ENCODE measurements at places on chromosomes 1 and 21.

- DNase-seq, result no peak
Observed at GRCh38 chr21:16865632-16866031, 647.2 kb upstream of the CXADR start.

DNA sequence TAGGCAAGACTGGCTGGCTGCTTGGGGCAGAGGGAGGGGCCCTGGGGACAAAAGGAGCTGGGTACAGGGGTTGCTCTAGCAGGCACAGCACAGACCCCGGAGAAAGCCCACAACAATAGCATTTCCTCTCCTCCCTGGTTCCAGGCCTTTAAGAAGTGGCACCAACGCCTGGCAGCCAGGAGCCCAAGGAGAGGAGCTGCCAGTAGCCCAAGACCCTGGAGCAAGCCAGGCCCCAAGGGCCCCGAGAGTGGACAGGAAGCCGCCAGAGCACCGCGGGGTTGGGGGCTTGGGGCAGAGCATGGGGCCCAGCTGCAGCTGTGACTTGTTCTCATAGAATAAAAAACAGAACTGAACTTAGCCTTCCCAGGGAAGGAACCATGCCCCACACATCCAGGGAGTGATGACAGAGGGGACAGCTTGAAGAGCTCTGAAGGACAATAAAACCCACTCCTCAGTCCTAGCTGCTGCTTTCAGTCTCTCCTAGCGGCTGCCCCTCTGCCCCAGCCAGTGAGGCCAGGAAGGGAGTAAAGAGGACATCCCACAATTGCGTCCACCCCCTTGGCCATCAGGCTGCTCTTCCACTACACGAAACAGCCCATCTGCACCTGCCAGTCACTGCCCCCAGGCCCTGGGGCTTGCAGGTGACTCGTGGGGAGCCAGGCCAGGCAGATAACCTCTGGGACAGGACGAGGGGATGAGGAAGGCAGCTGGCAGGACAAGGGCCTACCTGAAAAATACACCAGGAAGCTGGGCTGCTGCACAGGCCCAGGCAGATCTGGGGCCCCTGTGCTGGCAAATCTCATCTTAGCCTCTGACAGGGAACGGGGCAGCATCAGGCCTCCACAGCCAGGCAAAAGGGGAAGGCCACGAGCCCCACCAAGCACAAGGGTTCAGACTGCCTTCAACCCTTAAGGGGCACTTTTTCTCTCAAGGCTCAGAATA is 16.4 kb downstream of the MTHFR start:
- DNase-seq, result no peak

GRCh38 chr21:46324390-46325072 is 575 bp downstream of the PCNT start:
- peak; percentile 86 for DNase-seq

DNA sequence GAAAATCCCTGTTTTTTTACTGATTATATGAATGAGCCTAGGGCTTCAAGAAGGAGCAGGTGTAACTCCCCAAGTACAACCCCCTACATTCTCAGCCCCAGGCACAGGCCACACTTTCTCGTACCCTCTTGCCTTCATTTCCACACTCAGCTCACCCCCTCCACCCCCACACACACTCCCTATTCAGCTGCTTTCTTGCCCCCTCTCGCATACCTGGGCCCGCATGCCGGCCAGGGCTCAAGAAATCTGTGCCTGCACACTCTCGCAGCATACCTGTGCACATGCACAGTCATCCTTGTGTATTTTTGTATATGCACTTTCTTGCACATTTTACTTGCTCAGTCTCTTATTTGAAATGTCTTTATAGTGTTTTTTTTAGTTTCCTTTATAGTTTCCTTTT is 2.0 kb downstream of the PTPRF start:
- no peak for DNase-seq

DNA sequence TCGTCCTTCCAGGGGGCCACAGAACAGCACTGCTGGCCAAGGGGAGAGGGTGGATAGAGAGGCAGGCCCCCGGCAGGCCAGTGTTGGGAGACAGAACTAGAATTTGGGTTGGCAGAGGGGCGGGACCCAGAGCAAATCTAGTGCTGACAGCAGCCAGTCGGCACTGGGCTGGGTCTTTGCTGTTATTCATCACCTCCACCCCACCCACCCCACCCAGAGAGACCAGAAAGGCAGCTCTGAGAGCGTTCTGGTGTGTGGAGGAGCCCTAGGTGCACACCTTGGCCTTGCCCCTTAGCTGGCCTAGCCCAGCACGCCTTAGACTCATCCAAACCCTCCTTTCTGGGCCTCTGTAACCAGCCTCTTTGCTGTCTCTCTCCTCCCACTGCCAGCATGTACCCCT is 6.4 kb upstream of the PKP1 start:
- DNase-seq, result no peak

DNA sequence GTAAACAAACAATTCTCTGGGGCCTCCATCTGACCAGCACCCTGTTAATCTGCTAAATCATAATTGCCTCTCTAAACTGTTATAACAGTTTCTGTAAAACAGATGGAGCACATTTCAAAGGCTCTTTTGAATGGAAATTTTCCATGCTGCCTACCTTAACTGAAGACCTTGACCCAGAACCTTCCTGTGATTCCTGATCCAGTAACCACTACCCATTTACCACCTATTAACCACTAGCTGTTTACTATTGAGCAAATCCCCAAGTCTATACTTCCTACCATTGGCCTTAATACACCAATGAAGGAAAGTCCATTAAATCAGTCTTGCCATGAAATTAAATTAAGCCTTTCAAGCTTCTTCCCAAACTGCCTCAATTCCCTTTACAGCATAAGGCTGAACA is 46.3 kb downstream of the RAB3GAP2 start:
- no peak for DNase-seq

DNA sequence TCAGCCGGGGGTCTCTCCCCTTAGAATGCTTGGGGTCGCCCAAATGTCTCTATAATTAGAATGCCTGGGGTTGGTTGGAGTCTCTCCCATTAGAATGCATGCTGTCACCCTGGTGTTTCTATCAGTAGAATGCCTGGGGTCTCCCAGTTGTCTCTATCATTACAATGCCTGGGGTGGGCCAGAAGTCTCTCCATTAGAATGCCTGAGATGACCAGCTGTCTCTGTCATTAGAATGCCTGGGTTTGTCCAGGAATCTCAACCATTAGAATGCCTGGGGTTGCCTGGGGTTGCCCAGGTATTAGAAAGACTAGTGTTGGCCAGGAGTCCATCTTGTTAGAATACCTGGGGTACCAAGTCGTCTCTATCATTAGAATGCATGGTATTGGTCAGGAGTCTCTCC is 51.6 kb downstream of the RNF187 start:
- no peak for DNase-seq

DNA sequence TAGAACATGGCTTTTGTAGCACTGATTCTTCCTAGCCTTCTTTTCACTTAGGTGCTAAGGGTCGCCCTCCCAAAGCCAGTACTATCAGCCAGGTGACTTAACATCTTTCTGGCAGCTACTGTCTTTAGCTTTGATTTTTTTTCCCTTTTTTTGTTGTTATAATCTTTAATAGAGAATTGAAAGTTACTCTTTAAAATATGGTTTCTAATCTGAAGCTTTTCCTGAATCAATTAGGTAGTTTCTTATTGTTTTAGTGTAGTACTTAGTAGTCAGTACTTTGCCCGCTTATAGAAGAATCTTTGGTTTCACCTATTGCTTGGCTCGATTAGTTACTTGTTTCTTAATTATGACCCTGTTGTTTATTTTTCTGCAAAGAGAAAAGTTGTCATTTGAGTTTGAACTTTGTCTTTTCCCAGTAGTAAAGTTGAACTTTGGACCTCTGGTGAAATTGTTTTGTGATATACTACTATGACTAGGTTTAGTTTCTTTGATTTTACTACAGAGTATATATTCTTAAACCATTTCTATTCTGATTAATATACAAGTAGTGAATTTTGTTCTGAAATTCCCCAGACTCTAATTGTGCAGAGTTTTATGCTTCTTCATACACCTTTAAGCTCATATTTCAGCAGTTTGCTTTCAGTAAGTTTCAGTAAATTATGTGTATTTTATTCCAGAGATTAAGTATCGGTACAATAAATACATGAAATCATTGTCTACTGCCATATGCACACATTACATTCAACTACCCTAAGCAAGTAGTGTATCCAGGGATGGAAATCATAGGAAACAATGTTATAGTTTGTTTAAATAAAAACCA is 3.9 kb downstream of the MAGI3 start:
- no peak for DNase-seq

GRCh38 chr1:100351095-100351887 is 1.0 kb upstream of the CDC14A start:
- peak; percentile 94 for DNase-seq

GRCh38 chr1:1841575-1841995 is 49.3 kb downstream of the GNB1 start:
- no peak for DNase-seq

DNA sequence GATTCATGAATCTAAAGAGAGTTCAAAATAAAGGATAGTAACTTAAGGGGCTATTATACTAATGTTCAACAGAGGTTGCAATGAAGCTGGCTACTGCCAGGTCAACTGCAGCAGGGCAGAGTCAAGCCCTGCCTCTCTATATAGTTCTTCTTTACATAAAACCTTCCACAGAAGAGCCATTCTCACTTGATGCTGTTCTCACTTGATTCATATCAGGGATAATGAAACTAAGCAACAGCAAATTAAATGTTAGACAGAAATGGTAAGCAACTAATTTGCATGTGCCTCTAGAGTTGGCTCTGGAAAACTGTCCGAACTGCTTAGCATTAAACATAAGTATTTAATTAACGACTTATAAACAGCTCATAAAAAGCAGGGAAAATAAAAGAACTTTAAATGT is 17.4 kb downstream of the CCSAP start:
- no peak for DNase-seq

DNA sequence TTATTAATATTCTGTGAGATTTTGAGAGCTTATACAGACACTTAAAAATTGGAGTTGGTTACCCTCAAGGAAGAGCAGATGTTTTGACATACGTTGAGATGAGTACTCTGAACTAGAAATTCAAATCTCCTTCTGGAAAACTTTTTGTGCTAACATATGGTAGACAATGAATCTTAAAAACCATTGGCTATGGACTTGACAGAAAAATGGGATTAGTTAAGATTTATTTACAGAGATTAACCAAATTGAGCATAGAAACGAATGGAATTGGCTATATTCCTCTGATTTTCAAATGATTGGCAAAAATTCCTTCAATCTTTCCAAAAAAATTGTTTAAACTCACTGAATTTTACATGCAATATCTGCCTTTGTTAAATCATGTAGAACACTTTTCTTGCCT is 1392.9 kb downstream of the BRINP3 start:
- no peak for DNase-seq

- DNase-seq, result no peak
Observed at GRCh38 chr1:116091083-116091482, 20.1 kb upstream of the MAB21L3 start.

- peak; percentile 36 for DNase-seq
Observed at GRCh38 chr21:38806942-38807284, 1.2 kb downstream of the ETS2 start.

DNA sequence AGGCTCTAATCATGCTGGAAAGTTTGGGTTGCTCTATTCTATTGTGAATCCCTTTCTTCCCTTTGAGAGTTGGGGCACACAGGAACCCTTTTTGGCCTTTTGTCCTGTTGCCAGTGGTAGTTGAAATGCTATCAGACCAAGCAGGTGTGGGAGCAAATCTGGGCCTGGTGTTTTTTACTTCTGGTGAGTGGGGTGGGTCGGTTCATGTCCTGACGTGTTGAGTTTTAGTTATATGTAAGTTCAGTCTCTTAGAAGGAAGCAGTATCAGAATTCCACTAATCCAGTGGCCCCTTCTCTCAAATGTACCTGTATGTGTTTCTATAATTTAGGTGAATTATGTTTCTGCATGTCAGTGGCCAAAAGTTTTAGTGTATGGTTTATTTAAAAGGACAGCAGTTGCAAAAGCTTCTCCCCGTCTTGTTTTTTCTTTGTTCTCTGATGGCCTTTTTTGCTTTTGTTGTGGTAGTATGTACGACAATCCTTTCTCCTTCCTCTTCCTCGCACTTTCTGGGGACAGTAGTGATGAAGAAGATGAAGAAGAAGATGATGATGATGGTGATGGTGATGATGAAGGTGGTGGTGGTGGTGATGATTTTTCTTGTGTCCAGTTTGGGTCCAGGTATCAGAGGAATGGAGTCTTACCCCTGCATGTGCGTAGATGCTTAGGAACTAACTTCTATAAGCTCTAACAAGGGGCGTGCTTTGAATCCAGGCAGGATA is 74.2 kb downstream of the UBE4B start:
- DNase-seq, result no peak

- no peak for DNase-seq
Observed at GRCh38 chr1:36763771-36764170, 270.5 kb downstream of the GRIK3 start.

- no peak for DNase-seq
Observed at GRCh38 chr1:98817821-98818220, 156.3 kb downstream of the SNX7 start.

GRCh38 chr1:6982860-6983259 is 197.6 kb downstream of the CAMTA1 start:
- no peak for DNase-seq

- DNase-seq, result no peak
Observed at GRCh38 chr1:214418391-214418790, 133.0 kb downstream of the PTPN14 start.

DNA sequence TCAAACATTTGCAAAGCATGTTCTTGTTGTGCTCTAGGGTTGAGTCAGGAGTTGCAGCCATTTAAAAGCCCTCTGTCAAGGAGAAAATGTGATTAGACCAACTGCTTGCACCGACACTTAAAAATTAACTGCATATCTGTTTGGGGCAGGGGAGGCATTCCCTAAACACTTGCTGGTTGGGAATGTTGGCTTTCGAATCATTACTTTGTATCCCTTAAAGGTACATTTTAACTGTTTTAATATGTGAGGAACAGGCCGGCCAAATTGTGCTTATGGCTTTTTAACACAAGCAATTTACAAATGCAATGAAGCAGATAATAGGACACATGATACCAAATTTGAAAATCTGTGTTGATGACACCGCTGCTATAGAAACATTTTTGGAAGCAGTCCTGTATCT is 159.1 kb downstream of the LHX8 start:
- DNase-seq, result no peak

- DNase-seq, result no peak
Observed at GRCh38 chr1:164709126-164709525, 150.1 kb downstream of the PBX1 start.

DNA sequence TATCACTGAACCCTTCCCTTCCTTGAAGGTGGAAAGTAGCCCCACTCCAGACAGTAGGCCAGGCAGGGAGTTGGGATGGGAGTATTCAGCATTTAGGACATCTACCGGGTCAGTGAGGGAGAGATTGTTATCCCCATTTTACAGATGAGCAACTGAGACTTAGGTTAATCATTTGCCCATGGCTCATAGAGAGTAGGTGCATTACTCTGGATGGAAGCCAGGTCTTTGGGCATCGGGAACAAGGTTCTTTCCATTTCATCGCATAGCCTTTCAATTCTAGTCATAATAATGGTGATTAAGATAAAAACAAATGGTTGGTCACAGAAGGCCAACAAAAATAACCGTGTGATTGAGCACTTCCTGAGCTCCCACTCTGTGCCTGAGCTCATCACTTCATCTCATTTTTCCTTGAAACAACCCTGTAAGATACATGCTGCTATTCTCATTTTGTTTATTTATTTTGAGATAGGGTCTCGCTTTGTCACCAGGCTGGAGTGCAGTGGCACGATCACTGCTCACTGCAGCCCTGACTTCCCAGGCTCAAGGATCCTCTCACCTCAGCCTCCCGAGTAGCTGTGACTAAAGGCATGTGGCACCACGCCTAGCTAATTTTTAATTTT is 64.8 kb downstream of the NAV1 start:
- DNase-seq, result no peak

- no peak for DNase-seq
Observed at GRCh38 chr1:59266180-59266926, 30.5 kb upstream of the FGGY start.

- DNase-seq, result no peak
Observed at GRCh38 chr1:223748405-223748772, 36.0 kb downstream of the CAPN2 start.

- no peak for DNase-seq
Observed at GRCh38 chr1:56545711-56546110, 33.7 kb downstream of the PLPP3 start.

All from activated T-cell treated with anti-CD3 and anti-CD28 coated beads, Interleukin-2, amount 50 U/mL, for 48 hours (primary cell).